ENCODE measurements at places on chromosomes 3 and 15.

- H3K4me3 ChIP-seq, result no peak overlapping the region
- DNase-seq, result no peak
- H3K36me3 ChIP-seq, result no peaks in the 10 kb centered on the region
- H3K4me1 ChIP-seq, result no peaks in the 10 kb centered on the region
- H3K27ac ChIP-seq, result no peak overlapping the region
- no peaks in the 10 kb centered on the region for H3K27me3 ChIP-seq
These were observed 193.6 kb upstream of the IL12A start for GRCh38 chr3:159795042-159795441.

DNA sequence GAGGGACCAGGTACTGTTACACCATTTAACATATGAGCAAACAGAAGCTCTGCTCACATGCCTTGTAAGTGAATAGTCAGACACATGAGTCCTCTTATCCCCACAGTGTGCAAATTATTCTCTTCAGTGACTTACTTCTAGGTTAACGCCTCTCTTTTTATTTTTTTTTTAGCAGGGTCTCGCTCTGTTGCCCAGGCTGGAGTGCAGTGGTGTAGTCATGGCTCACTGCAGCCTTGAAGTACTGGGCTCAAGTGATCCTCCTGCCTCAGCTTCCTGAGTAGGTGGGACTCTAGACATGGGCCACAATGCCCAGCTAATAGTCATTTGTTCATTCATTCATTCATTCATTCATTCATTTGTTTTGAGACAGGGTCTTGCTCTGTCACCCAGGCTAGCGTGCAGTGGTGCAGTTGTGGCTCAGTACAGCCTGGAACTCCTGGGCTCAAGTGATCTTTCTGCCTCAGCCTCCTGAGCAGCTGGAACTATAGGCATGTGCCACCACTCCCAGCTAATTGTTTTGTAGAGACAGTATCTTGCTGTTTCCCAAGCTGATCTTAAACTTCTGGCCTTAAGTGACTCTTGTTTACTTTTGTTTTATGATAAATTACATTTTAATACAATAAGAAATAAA is 94.7 kb downstream of the LRRC28 start:
- no peak overlapping the region for H3K27ac ChIP-seq
- no peak for DNase-seq
- no peaks in the 10 kb centered on the region for H3K4me1 ChIP-seq
- H3K4me3 ChIP-seq, result no peak overlapping the region
- H3K27me3 ChIP-seq, result no peaks in the 10 kb centered on the region

GRCh38 chr15:39690881-39691634 is 91.6 kb downstream of the FSIP1 start:
- H3K4me3 ChIP-seq, result no peak overlapping the region
- H3K4me1 ChIP-seq, result no peaks in the 10 kb centered on the region
- no peak overlapping the region for H3K27ac ChIP-seq
- no peaks in the 10 kb centered on the region for H3K36me3 ChIP-seq
- H3K27me3 ChIP-seq, result no peaks in the 10 kb centered on the region

DNA sequence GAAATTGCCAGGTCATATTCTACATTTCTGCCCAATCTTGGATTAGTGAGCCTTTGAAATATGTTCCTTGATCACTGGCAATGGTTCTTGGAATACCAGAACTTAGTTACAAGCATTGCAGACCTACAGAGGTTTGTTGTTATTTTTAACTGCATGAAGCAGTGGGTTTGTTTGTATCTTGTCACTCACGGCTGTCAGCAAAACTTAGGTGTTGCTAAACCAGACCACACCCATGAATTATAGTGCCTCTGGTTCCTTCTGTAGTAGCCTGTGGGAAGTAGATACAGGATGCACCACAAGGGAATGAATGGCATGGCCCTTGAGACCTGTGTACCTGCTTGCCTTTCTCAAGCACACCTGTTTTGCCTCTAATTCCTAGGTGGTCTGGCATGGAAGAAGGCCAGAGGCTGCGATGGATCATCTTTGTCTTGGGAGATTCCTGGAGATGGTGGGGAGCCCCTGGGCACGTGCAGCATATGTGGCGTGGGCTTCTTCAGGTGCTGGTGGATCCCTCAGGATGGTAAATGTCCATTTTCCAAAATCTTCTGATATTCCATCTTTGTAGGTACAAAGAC is 138.8 kb downstream of the SNRPN start:
- H3K4me1 ChIP-seq, result no peaks in the 10 kb centered on the region
- no peak for DNase-seq
- no peak overlapping the region for H3K4me3 ChIP-seq
- peaks cover 27% of the 10 kb centered on the region for H3K36me3 ChIP-seq
- H3K27ac ChIP-seq, result no peak overlapping the region
- H3K27me3 ChIP-seq, result no peaks in the 10 kb centered on the region

DNA sequence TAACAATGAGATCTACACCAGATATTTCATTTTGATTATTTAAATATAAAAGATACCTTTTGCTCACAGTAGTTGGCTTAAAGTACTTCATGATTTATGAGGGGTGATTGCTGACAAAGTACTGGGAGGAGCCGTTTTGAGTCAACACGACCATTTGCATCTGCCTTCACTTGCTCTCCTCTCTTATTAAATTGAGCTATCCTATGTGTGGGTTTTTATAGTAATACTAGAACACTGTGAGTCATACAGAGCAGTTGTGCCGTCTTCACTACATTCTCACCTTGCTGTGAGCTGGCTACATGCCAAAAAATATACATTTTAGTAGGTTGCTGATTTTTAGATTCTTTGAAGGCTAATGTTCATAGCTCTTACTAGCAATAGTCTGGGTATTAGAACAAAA is 161.2 kb downstream of the ALCAM start:
- no peaks in the 10 kb centered on the region for H3K36me3 ChIP-seq
- no peaks in the 10 kb centered on the region for H3K4me1 ChIP-seq
- DNase-seq, result no peak
- no peaks in the 10 kb centered on the region for H3K27me3 ChIP-seq
- H3K4me3 ChIP-seq, result no peak overlapping the region

GRCh38 chr3:35616346-35616745 is 23.0 kb upstream of the ARPP21 start:
- no peaks in the 10 kb centered on the region for H3K36me3 ChIP-seq
- DNase-seq, result no peak
- H3K27ac ChIP-seq, result no peak overlapping the region
- H3K27me3 ChIP-seq, result no peaks in the 10 kb centered on the region

GRCh38 chr3:176948151-176948550 is 249.1 kb downstream of the TBL1XR1 start:
- no peak overlapping the region for H3K4me3 ChIP-seq
- H3K4me1 ChIP-seq, result no peaks in the 10 kb centered on the region
- no peaks in the 10 kb centered on the region for H3K36me3 ChIP-seq
- no peak for DNase-seq

GRCh38 chr3:195441992-195442572 is 738 bp downstream of the ACAP2 start:
- no peaks in the 10 kb centered on the region for H3K36me3 ChIP-seq
- peaks cover 39% of the 10 kb centered on the region for H3K4me1 ChIP-seq
- H3K4me3 ChIP-seq, result peak overlapping the region; percentile 79
- DNase-seq, result peak; percentile 62
- H3K27me3 ChIP-seq, result no peaks in the 10 kb centered on the region

Measured in CD8-positive, alpha-beta memory T cell (primary cell).